PC-9 (cell line): ENCODE measurements at places on chromosomes 7 and 10.

GRCh38 chr7:91465595-91466061 lies 201.4 kb downstream of the FZD1 start:
- DNase-seq: no peak

GRCh38 chr10:59865101-59865500 lies 41.3 kb downstream of the CCDC6 start:
- peak; percentile 79 for DNase-seq

DNA sequence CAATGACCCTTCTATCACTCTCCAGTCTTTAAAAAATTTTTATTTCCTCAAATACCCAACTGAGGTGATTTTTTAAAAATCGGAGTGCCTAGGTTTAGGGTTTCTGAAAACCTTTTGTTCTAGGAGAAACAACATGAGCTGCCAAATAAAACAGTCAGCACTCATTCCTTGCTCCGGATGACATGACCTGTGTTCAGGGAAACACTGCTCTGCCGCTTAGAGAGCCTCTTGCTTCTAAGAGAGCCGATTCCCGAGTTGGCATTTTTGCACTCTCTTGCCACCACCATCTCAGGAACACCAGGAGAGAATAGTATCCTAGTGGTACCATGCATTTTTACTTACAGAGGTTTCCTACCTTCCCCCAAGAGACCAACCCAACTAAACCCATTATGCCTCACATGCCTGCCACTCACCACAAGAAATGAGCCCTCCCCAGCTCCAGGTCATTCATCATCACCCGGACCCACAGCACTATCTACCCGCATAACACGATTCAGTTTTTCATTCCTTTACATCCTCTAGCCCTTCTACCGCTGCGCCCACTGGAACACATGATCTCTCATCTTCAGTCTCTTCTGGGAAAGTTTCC lies 365.4 kb downstream of the THSD7A start:
- no peak for DNase-seq

GRCh38 chr7:140883378-140883777 lies 41.4 kb downstream of the BRAF start:
- no peak for DNase-seq

GRCh38 chr10:48317321-48317990 lies 11.0 kb downstream of the MAPK8 start:
- no peak for DNase-seq

DNA sequence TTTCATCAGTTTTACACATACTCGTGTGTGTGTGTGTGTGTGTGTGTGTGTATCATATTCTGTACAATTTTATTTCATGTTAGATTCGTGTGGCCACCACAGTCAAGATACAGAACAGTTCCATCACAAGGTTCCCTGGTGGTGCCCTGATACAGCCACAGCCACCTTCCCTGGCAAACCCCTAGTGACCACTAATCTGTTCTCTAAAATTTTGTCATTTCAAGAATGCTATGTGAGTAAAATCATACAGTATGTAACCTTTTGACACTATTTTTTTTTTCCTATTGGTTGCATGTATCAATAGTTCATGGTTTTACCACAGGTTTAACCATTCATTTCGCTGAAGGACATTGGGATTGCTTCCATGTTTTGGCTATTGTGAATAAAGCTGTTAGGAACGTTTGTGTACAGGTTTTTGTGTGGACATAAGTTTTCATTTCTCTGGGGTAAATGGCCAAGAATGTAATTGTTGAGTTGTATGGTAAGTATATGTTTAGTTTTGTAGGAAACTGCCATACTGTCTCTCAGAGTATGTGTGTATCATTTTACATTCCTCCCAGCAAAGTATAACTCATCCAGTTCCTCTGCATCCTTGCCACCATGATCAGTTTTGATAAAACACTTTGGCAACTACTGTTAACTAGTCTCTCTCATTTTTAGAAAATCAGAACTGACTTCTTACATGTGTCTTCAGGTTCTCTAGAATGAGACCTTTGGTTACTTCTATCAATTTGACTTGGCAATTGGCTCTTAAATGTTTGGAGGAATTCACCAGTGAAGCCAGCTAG lies 20.6 kb downstream of the KLHDC10 start:
- DNase-seq: no peak

- no peak for DNase-seq
Measured at GRCh38 chr7:4808026-4808425, 32.6 kb downstream of the AP5Z1 start.

- peak; percentile 44 for DNase-seq
Measured at GRCh38 chr7:112205343-112206237, 609 bp downstream of the DOCK4 start.

GRCh38 chr7:65953890-65954450 lies 28.0 kb downstream of the GUSB start:
- DNase-seq: no peak

- DNase-seq: no peak
Measured at GRCh38 chr7:27316311-27316710, 73.7 kb downstream of the EVX1 start.

DNA sequence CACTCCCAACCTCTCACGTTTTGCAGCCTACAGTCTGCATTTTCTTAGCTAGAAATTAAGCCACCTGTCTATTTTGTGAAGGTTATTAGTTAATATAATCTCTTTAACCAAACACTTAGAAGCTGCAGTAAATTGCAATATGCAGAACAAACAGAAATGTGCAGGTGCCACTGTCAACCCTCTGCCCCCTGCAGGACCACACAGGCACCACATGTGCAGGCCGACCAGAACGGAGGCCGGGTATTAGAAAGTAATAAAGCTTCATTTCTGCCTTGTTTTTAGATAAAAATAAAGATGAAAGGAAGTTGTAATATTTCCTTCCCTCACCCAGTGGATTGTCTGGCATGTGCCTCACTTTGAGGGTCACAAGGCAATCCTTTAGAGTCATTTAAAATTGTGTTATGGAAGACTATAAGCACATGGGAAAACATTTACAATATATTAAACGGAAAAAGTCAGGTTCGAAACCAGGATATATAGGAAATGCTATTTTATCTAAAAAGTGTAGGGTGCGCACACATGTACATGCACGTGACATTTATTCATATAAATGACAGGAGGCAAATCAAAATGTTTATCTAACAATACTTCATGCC lies 158.2 kb downstream of the ARHGAP12 start:
- no peak for DNase-seq

- no peak for DNase-seq
Measured at GRCh38 chr7:155418941-155419755, 38.8 kb upstream of the EN2 start.

GRCh38 chr10:661597-662222 lies 27.8 kb downstream of the DIP2C start:
- DNase-seq: no peak

GRCh38 chr10:95467162-95467599 lies 94.0 kb downstream of the SORBS1 start:
- no peak for DNase-seq

DNA sequence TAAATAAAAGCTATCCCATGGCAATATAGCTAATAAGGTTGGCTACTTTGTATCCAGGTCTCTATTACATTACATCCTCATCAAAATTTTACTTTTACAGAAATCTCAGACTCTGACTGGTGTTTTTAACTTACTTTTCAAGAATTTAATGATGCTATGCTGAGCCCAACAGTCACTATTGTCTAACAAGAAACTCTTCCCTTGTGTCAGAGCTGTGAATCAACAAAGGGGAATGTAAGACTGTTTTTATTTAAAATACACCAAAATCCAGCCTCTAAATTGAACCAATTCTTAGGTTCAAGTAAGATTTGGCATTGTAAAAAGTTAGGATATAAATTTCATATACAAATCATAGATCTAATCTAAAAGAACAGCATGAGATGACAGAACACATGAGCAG lies 7.0 kb downstream of the RTKN2 start:
- DNase-seq: no peak

- no peak for DNase-seq
Measured at GRCh38 chr10:42769673-42770072, 12.9 kb upstream of the BMS1 start.

DNA sequence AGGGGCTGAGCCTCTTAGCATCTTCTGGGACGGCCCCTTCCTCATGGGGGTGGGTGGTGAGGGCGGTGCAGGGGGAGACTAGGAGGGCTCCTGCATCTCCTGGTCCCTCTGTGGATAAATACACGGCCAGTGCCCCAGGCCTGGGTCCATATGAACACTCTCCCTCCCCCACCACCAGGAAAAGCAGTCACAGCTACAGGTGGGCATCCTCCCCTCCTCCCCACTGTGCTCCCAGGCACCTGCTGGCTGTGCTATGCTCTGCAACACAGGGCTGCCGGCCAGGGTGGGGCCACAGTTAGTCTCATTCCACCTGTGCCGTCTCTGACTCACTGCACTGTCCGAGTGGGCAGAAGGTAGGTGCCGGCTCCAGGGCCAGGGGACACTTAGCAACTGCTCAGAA lies 87.3 kb upstream of the INSIG1 start:
- peak; percentile 64 for DNase-seq

- peak; percentile 60 for DNase-seq
Measured at GRCh38 chr7:142030294-142030693, 34.6 kb downstream of the MGAM start.

GRCh38 chr10:74056050-74056818 lies 58.3 kb downstream of the VCL start:
- DNase-seq: peak; percentile 49

DNA sequence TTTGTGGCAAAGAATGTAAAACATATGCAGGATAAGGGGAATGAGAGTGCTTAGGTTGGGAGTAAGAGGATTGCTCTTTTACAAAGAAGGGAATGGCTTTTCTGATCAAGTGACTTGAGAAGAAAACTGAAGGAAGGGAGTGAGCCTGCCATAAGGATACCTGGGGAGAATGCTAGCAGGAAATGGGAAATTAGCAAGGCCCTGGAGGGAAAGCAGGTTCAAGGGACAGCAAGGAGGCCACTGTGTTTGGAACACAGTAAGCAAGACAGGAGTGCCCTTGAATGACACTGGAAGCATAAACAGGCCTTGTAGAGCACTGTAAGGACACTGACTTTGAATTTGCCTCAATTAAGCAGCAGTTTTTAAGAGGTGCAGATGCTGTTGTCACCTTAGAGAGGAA lies 1069.9 kb downstream of the DNAJB9 start:
- no peak for DNase-seq

DNA sequence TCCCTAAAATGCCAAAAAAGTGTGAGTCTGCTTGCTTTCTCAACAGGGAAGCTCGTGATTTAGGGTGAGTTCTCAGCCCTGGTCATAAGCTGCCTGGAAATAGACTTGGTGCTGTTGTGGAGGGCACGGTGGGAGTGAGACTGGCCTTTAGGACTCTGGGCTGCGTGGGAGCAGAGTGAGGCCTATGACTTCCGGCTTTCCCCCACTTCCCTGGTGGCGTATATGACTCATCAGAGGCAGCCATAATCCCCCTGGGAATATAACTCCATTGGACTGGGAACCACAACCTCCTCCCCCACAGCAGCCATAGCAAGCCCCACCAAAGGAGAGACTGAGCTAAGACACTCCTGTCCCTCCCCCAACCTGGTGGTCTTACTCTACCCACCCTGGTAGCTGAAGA lies 95.0 kb downstream of the PON1 start:
- no peak for DNase-seq

- DNase-seq: no peak
Measured at GRCh38 chr7:111865430-111865829, 303.1 kb upstream of the IMMP2L start.

DNA sequence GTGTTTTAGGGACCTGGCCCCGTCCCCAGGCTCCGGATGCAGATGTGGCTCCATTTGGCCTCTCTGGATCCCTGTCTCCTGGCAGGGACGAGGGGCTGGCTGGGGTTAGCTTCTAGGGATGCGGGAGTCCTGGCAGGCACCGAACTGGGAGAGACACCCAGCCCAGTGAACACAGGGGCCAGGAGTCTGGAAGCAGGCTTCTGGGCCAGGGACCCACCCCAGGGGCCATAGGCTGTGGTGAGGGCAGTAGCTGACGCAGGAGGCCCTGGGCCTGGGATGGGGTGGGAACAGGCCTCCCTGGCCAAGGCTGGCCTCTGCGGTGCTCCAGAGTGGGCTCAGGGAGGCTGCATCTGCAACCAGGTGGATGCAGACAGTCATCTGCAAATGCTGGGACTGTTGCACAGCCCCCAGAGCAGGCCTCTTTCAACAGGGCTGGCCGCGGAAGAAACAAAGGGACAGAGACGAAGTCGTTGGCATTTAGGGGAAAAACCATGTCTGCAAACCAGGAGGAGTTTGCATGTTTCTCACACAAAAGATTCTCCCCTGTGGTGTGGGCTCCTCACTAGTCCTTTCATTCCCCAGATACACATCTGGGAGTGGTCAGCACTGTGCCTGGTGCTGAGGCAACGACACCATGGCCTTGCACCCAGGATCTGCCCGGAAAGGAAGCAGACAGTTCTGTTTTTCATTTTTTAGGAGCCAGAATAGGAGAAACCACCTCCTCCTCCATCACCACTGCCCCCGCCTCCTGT lies 36.4 kb upstream of the ZNF488 start:
- DNase-seq: no peak

DNA sequence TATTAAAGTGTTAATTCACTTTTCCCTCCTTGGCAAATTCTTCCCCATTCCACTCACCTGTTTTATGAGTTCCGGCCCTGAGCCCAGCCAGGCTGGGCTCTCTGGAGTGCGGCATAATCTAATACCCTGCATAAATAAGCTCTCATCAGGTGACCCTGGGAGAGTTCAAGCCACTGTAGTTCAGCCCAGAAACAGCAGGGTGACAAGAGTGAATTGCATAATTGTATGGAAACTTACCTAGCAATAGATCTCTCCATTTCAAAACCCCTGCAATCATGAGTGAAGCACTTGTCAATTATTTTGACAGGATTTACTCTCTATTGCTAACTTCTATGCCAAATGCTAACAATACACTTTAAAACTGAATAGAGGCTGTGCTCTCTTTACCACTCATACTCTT lies 94.7 kb downstream of the OSBPL3 start:
- DNase-seq: no peak

- peak; percentile 80 for DNase-seq
Measured at GRCh38 chr10:102988404-102989314, 70.6 kb downstream of the CNNM2 start.

GRCh38 chr10:78170026-78170475 lies 136.4 kb downstream of the RPS24 start:
- no peak for DNase-seq

DNA sequence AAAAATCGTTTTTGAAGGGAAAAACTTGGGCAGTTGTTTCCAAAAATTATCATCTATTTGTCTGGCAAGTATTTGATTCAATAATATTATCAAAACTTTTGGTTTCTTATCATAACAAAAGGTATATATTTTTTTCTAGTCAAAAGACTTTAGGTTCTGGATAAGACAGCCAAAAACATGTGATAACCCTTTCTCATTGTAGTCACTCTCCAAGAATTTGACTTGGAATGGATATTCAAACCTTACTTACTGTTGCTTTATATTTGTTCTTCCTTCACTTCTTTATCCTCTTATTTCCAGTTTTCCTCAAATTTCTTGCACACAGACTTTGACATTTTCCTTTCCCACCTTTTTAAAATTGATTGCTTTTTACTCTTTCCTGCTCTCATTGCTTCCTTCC lies 140.9 kb upstream of the FAM3C start:
- no peak for DNase-seq

GRCh38 chr10:10792681-10793080 lies 225.0 kb upstream of the CELF2 start:
- DNase-seq: peak; percentile 83

GRCh38 chr10:74379474-74379873 lies 228.5 kb downstream of the ADK start:
- no peak for DNase-seq

- no peak for DNase-seq
Measured at GRCh38 chr10:378930-379704, 243.9 kb downstream of the ZMYND11 start.

- DNase-seq: no peak
Measured at GRCh38 chr7:128035712-128036111, 4.5 kb upstream of the LRRC4 start.

GRCh38 chr10:62437696-62438095 lies 63.5 kb downstream of the ZNF365 start:
- DNase-seq: no peak

GRCh38 chr10:98405422-98405821 lies 9.6 kb downstream of the PYROXD2 start:
- DNase-seq: no peak
